Activated T-cell treated with anti-CD3 and anti-CD28 coated beads for 4 hours (primary cell): ENCODE measurements at places on chromosomes 13 and 19.

DNA sequence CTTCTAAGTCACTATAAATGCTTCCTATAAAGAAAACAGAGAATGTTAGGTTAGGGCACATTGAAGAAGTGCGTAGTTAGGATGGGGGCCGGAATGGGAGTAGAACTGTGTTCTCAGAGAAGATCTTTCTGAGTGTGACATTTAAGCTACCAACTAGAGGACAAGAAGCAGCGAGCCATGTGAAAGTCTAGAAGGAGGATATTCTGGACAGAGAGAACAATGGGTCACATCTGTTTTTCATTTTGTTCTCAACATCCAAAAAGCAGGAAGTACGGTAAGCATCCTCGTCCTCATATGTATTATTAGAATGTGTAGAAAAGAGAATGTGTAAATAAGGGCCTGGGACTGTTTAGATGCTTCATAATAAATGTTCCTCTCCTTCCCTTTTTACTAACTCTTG lies 44.5 kb upstream of the PARP4 start:
- DNase-seq = no peak

DNA sequence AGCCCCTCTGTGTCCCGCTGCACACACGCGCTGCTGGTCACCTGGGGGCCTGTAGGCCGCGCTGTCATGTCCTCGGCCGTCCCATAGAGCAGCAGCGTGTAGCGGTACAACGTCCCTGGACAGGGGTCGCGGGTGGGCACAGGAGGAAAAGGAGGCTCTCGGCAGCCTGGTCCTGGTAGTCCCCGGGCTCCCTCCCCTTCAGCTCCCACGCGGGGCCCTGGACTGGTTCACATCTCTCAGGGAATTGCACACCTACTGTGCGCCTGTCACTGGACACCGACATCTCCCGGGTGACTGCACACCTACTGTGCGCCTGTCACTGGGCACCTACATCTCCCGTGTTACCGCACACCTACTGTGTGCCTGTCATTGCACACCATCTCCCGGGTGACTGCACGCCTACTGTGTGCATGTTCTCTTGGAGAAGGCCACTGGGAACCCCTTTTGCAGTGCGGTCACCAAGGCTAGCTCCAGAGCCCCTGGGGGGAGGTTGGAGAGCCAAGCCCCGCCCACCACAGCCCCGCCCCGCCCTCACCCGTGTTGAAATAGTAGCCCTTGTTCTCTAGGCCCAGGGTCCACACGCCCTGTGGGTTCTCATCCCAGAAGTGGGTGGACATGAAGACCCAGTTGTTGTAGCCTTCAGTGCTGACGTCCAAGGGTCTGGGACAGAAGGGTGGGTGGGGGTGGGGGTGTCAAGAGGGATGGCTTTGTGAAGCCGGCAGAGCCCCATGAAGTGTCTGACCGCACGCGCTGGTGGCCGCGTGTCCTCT lies 3.5 kb upstream of the C19orf25 start:
- no peak for DNase-seq

- DNase-seq = no peak
Observed at GRCh38 chr19:799076-799881, 2.0 kb downstream of the PTBP1 start.

DNA sequence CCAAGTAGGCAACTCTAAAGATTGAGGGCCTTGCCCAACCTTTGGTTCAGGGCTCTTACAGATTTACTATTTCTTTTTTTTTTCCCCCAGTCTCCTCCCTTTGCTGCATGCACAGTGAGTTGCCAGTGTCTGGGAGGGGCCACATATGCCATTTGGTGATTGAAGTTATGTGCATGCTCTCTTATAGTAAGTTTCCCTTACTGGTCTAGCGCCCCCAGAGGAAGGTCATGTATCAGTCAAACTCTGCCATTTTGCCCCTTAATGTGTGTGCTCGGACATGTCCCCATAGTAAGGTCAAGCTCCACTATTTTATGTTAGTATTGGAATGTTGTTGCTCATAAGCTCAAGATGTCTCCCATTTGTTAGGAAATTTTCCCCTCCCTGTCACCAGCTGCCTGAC lies 1138.0 kb upstream of the SLC10A2 start:
- DNase-seq = no peak

DNA sequence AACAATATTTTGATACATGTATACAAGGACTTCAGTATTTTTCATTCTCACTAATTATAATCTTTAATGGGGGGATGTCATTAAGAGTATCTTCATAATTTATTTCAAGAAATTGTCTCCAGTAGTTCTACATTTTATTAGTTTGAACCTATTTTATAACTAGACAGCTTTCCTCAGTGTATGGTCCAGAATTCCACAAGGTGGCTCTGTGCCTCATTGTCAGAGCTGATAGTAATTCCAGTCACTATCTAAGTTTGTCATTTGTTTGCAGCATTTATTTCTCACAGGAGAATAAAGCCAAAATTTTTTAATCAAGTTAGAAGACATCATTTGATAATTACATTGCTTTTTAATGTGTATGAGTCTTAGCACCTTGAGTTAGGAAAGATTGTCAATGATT lies 1633.0 kb upstream of the PCDH20 start:
- DNase-seq = no peak

DNA sequence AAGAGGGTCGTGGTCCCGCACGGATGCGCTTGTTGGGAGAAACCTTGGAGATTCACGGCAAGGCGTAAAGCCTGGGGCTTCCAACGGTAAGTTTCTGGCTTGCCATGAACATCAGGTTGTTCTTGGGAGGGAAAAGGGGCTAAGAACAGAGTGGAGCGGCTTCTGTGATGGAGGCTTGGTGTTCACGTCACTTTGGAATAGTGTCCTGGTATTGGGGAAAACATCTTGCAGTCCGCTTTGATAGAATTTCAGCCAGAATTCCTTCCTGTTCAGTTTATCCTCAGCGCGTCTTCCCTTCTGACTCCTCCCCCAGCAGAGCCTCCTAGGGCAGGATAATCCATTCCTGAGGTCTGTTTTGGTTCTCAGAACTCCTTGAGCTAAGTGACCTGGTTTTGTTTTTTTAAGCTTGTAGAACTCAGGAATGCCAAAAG lies 2.0 kb downstream of the KCTD15 start:
- DNase-seq = no peak

- DNase-seq = no peak
Observed at GRCh38 chr13:92745258-92745657, 481.3 kb upstream of the GPC6 start.

DNA sequence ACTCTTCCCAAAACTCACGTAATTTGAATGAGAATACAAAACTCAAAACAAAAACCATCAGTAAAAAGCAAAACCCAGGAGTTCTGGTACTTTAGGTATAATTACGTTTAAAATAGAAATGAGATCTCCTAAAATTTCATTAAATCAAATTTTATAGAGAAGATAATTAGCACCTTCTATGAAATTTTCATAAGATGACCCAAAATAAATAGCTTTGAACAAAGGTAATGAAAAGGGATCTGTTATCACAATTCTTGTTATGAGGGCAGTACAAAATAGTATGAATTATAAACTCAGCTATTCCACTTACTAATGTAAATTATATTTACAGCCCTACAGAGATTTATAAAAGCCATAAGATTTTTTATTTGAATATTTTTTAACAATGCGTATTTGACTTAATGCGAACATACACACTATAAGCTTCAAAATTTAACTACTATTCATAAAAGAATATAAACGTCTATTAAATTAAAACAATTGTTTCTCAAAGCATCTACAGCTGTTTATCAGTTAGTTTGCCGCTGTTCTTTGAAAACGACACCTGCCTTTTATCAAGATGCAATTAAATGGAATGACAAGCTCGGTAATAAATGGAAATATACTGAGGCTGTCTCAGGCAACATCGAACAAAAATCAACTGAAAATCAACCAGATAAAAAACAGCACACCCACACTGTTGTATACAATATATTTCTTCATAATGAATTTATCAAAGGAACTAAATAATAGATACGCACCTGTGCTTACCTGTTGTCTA lies 63.8 kb downstream of the KCNRG start:
- DNase-seq = no peak

DNA sequence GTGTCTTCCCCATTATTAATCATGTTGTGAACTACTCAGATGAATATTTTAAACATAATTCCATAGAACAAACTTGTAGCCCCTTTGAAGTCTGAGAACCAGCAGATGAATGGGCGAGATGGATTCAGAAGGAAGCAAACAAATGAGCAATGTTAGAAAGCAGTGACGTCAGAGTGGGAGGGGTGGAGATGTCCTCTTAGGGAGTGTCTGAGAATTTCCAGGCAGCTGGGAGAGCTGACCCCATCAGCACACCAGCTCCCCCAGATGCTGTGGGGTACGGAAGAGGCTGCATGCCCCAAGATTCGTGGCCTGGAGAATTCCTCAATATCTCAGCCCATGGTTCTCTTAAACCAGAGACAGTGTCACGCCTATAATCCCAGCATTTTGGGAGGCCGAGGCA lies 68.6 kb downstream of the DPF1 start:
- no peak for DNase-seq
